ENCODE measurements at places on chromosomes 7 and 10. TPM values are rescaled to one million over a fixed set of nuclear protein-coding genes. Genes with fewer than 3 reads are reported as not detected.

Gene AOAH
- 3.6 TPM for total RNA-seq

Gene IDI1
- 57.8 TPM for total RNA-seq

Gene AIFM2
- 6.1 TPM for total RNA-seq

Gene ATRNL1
- 738 TPM for total RNA-seq

Gene UPK3BL2
- 50.5 TPM for total RNA-seq

Gene RHEB
- 104 TPM for total RNA-seq

Gene GFRA1
- total RNA-seq = 21.7 TPM

Gene STEAP1B
- total RNA-seq = 8.6 TPM

Gene TAS2R5
- total RNA-seq = 9.0 TPM

Gene PGAM2
- 17.6 TPM for total RNA-seq

Gene BTBD16
- total RNA-seq = 2.3 TPM

Gene GRID2IP
- total RNA-seq = 1.8 TPM

Gene LDB3
- total RNA-seq = 17.0 TPM

Gene SFRP5
- total RNA-seq = 2.3 TPM

Gene SEC31B
- 43.0 TPM for total RNA-seq

Gene SORBS1
- total RNA-seq = 373 TPM

Gene ZSCAN25
- 26.4 TPM for total RNA-seq

Gene DLX5
- 2.6 TPM for total RNA-seq

Gene GIMAP2
- total RNA-seq = 2.0 TPM

Gene WNT8B
- total RNA-seq = not detected

Gene GIMAP8
- 3.5 TPM for total RNA-seq

Gene CTAGE6
- 1.1 TPM for total RNA-seq

Gene PDZD7
- 18.6 TPM for total RNA-seq

Gene PDK4
- total RNA-seq = 66.4 TPM

Gene SYNPO2L
- total RNA-seq = 0.25 TPM

Gene CYP3A4
- total RNA-seq = not detected

Gene MGAM2
- 1.1 TPM for total RNA-seq

Gene DPYSL4
- total RNA-seq = 53.6 TPM

Gene FRAT2
- 13.1 TPM for total RNA-seq

Gene PPP3CB
- total RNA-seq = 197 TPM

Gene STEAP4
- 2.6 TPM for total RNA-seq

Gene DGKI
- total RNA-seq = 126 TPM

Gene ADCY1
- 178 TPM for total RNA-seq

Gene SNX10
- total RNA-seq = 84.2 TPM

Gene PPA1
- 145 TPM for total RNA-seq

Gene FEZF1
- total RNA-seq = not detected

All from dorsolateral prefrontal cortex (tissue), 122 donors.